AG08396 (cell line): ENCODE measurements at places on chromosomes 12 and 14.

DNA sequence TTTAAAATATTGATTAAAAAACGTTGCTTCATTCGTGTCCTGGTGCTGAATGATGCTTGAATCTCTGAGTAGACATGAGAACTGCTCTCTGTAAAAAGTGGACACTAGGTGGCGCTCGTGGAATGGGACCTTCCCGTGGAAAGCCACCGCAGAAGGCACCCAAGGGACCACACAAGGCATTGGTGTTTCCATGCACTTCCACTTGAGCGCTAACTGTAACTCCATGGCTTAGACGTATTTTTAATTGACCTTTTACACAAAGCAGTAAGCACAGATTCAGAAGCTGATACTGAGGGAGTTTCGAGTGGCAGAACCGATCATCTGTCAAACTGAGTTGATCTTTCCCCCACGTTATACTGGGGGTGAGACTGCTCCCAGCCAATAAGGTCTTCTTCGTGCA is 135.3 kb downstream of the PRKCH start:
- peak; percentile 76 for DNase-seq

- no peak for DNase-seq
These were observed 71.0 kb downstream of the DRAM1 start for GRCh38 chr12:101948365-101948764.

DNA sequence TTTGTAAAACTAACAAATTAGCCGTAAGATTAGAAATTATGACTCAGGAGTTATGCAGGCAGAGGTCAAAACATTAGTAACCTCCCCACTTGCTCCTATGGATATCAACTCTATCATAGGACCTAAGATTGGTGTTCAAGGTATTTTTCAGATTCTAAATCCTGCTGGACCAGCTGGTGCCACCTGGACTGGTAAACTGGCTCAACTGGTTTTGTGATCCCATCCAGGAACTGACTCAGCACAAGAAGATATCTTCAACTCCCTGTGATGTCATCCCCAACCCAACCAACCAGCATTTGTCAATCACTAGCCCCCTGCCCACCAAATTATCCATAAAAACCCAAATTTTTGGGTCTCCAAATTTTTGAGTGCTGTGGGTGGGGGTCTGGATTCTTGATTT is 98.1 kb upstream of the OR4E1 start:
- no peak for DNase-seq

DNA sequence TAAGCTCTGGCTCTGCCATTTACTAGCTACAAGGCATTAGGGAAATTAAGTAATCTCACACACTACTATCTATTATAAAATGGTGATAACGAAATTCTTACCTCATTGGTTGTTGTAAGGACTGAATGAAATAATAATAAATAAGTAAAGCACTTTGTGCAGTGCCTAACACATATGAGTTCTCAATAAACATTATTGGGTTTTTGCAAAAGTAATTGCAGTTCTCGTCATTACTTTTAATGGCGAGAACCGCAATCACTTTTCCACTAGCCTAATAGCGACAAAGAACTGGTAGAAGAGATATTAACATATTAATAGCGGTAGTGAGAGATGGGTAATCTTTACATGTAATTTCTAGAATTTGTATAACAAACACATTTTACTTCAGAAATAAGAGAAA is 9.2 kb downstream of the KRT77 start:
- no peak for DNase-seq

DNA sequence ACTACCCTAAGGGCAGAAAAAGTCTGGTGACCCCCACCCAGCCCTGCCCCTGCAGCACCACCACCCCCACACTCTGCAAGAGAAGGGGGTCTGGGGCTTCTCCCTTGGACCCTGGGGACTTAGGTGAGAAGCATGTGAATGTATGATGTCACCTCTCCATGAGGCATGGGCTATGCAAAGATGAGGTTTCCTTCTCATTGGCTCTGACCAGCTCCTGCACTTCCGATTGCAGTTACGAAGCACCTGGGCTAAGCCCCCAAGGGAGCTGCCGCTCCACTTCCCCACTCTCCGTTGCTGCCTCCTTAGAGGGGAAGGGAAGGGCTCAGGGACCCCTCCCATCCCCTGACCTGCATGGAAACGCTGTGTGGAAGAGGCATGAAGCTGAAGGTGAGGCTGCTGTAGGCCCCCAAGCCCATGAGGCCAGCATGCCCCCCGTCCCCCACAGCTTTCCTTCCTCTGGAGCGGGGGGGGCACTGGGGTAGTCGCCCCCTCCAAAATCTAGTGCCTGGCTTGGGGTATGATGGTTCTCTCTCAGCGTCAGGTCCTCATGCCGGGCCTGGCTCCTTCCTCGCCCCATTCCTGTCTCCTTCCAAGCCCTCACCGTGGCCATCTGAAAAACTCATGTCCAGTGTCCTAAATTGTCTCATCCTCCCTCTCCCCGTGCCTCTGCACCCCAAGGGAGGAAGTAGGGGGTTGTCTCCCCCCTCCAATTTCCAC is 5.5 kb upstream of the DDX23 start:
- DNase-seq = no peak

- DNase-seq = peak; percentile 24
These were observed 168.3 kb downstream of the DUSP6 start for GRCh38 chr12:89183985-89184435.

DNA sequence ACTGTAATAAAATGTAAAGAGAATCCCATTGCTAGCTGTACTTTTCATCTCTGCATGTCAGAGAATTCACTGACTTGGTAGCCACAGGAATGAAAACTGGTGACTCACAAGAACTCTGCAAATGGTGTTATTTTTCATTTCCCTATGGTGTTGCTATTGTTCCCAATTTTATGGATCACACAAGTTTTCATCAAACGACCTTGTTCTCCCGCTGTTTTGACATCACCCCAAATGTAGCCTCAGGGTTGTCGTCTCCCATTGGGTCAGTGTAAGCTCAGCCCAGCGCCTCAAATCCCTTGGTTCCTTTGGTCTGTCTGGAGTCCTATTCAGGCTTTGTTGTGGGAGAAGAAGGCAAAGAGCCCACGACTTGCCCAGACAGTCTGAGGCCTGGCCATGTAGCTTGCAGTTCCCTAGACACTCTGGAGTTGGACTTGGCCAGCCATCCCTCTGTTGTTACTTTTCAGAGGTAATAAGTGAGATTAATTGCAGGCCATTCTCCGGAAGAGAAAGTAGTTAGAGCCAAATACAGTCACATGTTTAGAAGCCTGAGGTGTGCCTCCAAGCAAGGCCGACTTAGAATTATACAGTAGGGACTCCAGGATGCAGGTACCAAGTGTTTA is 159.2 kb downstream of the TGFB3 start:
- peak; percentile 44 for DNase-seq

- DNase-seq = no peak
These were observed 70.2 kb downstream of the HECTD1 start for GRCh38 chr14:31137214-31137889.

GRCh38 chr14:28142400-28143015 is 624.1 kb upstream of the FOXG1 start:
- no peak for DNase-seq
